ENCODE measurements at places on chromosomes 3 and 15. TPM values are rescaled to one million over a fixed set of nuclear protein-coding genes. Genes with fewer than 3 reads are reported as not detected.

DNA sequence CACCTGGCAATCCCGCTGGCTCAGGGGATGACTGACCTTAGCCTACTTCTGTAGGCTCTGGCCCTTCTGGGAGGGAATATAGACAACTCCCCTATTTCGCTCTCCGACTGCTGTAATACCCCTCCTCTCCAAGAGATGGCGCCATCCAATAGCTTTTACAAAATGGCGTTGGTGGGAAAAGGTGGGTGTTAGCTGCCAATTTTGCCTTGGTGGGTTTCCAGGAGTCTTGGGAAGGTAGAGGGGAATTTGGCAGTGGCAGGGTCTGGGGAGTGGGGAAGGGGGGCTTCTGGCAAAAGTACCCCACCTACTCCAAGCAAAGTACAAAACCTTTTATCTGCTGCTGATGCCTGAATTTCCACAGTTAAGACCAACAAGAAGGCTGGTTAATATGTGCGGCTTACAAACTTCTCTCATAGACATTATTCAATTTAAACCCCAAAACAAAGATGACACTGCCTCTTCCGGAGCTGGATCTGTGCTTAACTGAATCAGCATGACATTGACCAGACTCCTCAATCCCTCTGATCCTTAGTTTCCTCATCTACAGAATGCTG is 62.1 kb downstream of the RASGRF1 start:
- H3K4me3 ChIP-seq = no peak overlapping the region
- peaks cover 15% of the 10 kb centered on the region for H3K27me3 ChIP-seq
- no peaks in the 10 kb centered on the region for H3K4me1 ChIP-seq
- DNase-seq = peak; percentile 61

- no peaks in the 10 kb centered on the region for H3K36me3 ChIP-seq
- H3K4me1 ChIP-seq = no peaks in the 10 kb centered on the region
- peaks cover 15% of the 10 kb centered on the region for H3K27me3 ChIP-seq
- H3K27ac ChIP-seq = no peak overlapping the region
- H3K4me3 ChIP-seq = no peak overlapping the region
- DNase-seq = peak; percentile 50
Observed at GRCh38 chr3:50194128-50194902, 2.9 kb downstream of the GNAT1 start.

GRCh38 chr3:17307482-17307881 is 422.7 kb downstream of the PLCL2 start:
- DNase-seq = no peak
- H3K27me3 ChIP-seq = no peaks in the 10 kb centered on the region
- H3K27ac ChIP-seq = no peak overlapping the region
- no peak overlapping the region for H3K4me3 ChIP-seq
- no peaks in the 10 kb centered on the region for H3K36me3 ChIP-seq

- no peak for DNase-seq
- H3K4me1 ChIP-seq = no peaks in the 10 kb centered on the region
- no peaks in the 10 kb centered on the region for H3K27me3 ChIP-seq
Observed at GRCh38 chr3:119401503-119402440, 61.6 kb downstream of the TMEM39A start.

C15orf62 gene
- total RNA-seq = 0.56 TPM

GHSR gene
- total RNA-seq = not detected

FBXW12 gene
- total RNA-seq = not detected

PLS1 gene
- total RNA-seq = 165 TPM

SENP8 gene
- 4.4 TPM for total RNA-seq

All from Calu3 (cell line).